Activated T-cell treated with anti-CD3 and anti-CD28 coated beads, Interleukin-2, amount 50 U/mL, for 1 hour (primary cell): ENCODE measurements at places on chromosomes 4 and X.

GRCh38 chrX:43333543-43333942 is 322.6 kb upstream of the MAOA start:
- no peak for DNase-seq

GRCh38 chr4:57854748-57855147 is 744.6 kb upstream of the IGFBP7 start:
- no peak for DNase-seq

GRCh38 chr4:177596035-177596434 is 153.8 kb upstream of the AGA start:
- no peak for DNase-seq

DNA sequence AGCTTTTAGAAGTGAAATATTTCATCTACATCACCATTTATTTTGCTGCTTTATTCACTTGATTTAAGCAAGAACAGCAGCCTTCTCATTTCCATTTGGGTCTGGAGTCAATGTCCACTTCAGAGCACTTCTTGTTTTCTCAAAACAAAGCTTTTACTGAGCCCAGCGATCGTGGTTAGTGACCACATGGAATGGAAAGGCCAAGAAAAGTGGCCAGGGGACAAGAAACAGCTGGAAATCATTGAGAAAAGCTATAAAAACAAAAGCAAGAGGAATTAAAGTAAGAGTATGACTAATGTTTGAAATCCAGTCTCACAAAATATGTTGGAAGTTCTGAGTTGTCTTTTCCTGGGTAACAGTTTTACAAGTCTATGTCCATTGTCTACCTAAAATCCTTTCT is 328.4 kb upstream of the INTU start:
- no peak for DNase-seq

DNA sequence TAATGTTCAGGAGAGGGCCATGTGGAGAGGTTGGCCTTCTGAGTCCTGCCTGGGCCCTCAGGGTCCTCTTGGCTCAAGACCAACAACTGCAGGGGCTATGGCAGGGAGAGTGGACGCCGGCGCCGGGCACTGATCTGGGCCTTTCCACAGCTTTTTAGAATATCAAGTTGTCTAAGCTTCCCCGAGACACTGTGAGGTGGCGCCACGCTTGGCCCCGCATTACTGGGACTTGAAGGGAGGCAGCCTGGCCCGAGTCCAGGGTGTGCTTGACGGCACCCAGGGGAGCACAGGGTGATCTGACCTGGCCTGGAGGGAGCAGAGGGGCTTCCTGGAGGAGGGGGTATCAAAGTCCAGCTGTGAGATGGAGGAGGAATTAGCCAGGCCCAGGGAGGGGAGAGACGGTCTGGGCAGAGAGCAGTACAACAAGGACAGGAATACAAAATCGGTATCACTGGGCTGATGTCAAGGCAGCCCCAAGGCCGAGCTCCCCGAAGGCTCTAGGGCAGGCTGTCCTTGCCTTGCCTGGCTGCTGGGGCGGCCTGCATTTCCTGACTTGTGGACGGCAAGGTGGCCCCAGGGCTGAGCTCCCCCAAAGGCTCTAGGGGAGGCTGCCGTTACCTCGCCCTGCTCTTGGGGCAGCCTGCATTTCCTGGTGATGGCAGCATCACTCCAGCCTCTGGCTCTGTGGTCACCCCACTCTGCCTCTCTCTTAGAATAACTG is 28.1 kb downstream of the ABLIM2 start:
- no peak for DNase-seq

GRCh38 chr4:95469617-95470016 is 79.2 kb downstream of the UNC5C start:
- DNase-seq, result no peak

DNA sequence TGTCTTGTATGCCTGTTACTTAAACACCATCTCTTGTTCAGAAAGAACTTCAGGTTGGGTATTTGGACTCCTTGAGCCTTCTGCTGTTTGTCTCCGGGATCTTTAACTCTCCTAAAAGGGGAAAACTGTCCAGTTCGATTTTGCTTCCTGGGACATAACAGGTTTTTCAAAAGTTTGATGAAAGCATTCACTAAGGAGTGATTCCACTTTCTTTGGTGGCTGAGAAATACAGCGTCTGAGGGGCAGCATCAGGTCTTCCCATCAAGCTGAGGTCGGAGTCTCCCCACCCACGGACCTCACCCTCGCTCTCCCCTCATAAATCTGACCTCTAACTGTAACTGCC is 1.4 kb downstream of the AFAP1 start:
- DNase-seq, result no peak

GRCh38 chr4:99483636-99484035 is 27.2 kb upstream of the C4orf17 start:
- DNase-seq, result no peak

DNA sequence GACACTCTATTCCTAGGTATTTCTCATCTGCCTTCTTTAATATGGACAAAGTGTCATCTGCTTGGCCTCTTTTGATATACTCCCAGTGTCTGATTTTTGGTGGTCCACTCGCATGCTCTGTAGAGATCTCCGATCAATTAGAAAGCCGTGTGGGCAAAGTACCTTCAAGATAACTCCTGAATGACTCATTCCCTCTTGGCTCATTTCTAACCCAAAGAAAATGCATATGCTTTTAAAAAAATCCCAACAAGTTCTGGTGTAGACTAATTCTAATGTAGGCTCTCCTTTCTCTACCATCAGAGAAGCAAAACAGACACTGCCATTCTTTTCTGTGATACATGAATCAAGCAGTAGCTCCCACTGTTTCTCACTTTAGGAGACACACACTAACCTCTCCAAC is 714.9 kb upstream of the ADGRL3 start:
- DNase-seq, result no peak

GRCh38 chr4:2416564-2417225 is 1.8 kb downstream of the ZFYVE28 start:
- peak; percentile 43 for DNase-seq

DNA sequence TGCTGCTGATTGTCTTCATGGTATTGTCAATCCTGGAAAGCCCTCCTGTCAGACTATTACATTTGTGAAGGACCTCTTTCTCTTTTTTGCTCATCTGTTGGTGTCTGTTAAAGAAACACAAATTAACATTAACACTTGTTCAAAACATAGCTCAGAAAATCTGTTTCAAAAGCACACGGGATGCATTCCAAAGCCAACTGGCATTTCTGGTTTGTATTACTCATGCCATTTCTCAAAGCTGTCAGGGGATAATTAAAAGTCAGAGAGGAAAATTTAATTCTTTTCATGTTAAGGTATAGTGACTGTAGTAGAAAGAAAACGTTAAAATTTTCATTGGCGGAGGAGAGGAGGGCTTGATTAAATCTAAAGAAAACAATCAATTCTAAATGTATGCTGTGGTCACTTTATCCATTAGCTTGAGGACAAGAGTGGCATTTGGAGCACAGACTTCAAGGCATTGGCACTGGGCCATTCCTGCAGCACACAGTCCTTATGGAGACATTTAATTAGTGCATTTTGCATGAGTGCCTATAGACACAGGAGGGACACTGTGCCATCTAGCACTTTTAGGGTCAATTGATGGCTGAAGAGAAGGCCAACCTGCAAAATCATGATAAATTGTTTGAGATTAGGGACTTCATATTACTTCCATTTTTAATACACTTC is 21.2 kb upstream of the GLRA2 start:
- no peak for DNase-seq

GRCh38 chrX:7500386-7500785 is 342.6 kb upstream of the VCX start:
- DNase-seq, result no peak

GRCh38 chr4:178010596-178010995 is 568.4 kb upstream of the AGA start:
- no peak for DNase-seq

DNA sequence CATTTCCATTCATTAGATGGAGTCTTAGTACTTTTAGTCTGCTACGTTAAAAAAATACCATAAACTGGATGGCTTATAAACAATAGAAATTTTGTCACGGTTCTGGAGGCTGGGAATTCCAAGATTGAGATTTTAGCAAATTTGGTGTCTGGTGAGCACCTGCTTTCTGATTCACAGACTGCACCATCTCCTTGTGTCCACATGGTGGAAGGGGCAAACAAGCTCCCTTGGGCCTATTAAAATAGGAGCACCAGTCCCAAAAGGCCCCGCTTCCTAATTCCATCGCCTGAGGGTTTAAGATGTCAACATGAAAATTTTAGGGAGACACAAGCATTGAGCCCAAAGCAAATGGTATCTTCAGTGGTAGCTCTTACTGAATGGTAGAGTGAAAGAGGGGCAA is 120.5 kb upstream of the MAP9 start:
- DNase-seq, result no peak

DNA sequence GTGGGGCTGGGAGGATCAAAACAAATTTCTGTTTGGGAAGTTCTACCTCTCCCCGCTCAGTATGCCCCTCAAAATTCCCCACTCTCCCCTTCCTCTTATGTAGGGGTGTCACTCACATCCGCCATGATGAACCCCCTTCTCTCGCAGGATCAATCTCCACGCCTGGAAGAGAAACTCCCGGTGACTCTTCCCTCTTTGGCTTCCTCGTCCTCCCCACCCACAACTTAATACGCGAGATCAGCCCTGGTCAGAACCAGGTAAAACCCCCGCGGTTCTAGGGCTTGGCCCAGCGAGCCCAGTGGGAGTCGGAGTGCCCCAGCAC is 427 bp downstream of the LAMTOR3 start:
- no peak for DNase-seq

- no peak for DNase-seq
These were observed 840 bp downstream of the GUF1 start for GRCh38 chr4:44679060-44679459.

- no peak for DNase-seq
These were observed 24.7 kb upstream of the PRPS1 start for GRCh38 chrX:107603429-107604159.

DNA sequence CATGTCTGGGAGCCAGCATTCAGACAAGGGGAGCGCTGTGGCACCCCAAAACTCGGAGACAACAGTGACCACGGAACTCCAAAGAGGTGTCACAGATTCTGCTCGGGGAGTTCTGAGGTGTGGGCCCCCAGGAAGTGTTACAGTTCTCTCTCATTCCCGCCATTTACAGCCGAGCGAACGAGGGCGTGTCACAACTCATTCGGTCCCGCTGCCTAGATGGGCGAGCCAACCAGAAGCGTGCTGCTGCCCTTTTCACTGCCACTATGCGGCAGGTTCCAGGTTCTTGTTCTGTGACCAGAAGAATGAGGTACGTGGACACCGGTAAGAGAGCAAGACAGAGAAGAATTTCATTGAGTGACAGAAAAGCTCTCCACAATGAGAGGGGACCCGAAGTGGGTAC is 1370.6 kb upstream of the AGA start:
- DNase-seq, result no peak

DNA sequence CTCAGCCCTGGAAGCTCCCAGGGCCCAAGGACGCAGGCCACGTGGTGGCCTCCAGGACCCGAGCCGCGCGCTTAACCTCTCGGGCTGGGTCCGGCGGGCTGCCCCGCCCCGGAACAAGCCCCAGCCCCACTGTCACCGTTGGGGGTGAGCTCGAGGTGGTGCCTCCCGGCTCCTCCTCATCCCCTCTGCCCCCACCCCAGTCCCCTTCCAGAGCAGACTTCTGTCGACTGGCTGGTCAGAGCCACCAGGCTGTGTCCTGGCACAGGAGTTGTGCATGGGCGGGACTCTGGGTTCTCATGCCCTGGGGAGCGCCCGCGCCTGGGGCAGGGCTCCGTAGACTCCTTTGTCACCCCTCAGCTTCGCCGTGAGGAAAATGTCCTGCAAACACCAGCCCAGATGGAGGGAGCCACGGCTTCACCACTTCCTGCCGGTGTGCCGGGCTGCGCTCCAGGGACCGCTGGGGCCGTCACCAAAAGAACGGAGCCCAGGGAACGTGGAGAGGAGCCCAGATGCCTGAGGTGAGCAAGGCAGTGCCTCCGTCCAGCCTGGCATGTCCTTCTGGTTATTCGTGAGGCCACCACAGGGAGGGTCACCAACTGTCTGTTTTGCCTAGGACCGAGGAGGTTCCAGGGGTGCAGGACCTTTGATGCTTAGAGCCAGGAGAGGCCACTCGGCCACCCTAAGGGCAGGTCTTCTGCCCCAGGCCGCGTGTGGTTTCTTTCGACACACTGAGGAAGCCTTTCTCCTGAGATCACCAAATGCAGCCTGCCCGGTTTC is 7.1 kb upstream of the RGS12 start:
- DNase-seq, result no peak

DNA sequence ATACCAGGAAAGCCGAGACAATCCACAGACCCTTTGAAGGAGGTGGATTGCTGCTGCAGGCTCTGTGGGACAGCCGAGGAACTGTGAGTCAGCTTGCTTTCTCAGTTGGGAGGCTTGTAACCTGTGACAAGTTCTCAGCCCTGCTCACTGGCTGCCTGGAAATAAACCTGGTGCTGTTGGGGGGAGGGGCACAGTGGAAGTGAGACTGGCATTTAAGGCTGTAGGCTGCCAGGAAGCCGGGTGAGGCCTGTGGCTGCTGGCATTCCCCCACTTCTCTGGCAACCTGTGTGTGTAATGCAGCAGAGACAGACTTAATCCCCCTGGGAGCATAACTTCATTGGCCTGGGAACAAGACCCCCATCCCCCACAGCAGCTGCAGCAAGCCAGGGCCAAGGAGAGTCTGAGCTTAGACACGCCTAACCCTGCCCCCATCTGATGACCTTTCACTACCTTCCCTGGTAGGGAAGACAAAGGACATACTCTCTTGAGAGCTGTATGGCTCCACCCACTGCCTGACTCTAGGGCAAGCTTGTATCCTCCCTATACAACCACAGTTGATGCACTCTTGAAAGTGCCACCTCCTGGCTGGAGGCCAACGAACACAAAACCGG is 64.1 kb downstream of the ALPK1 start:
- DNase-seq, result no peak

- DNase-seq, result no peak
These were observed 241.6 kb upstream of the PUDP start for GRCh38 chrX:7389576-7389975.

DNA sequence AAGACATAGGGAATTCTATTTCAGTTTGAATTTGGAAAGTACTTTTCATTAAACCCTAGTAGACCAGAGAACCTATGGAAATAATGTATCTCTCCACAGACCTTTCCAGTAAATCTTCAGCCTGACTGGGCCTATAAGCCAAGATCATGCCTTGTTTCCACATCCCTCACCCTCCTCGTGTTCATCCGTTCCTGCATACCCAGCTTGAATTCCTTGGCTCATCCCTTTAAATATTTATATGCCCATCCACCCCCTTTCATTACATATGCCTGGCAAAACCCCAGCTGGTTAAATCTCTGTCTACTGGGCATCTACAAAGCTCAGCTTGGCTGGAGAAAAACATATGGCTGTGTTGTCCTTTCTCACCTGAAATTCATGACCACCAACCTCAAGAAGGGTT is 32.4 kb downstream of the SLC2A9 start:
- no peak for DNase-seq

GRCh38 chr4:7721984-7722551 is 217.6 kb downstream of the AFAP1 start:
- DNase-seq, result no peak
